Aorta (tissue), 5 donors: ENCODE measurements at places on chromosomes 3 and 15. TPM values are rescaled to one million over a fixed set of nuclear protein-coding genes. Genes with fewer than 3 reads are reported as not detected.

GRCh38 chr3:72318504-72319193 lies 529.6 kb downstream of the SHQ1 start:
- H3K27ac ChIP-seq: no peak overlapping the region
- H3K27me3 ChIP-seq: no peaks in the 10 kb centered on the region
- H3K36me3 ChIP-seq: no peaks in the 10 kb centered on the region
- no peak overlapping the region for H3K4me3 ChIP-seq
- no peaks in the 10 kb centered on the region for H3K4me1 ChIP-seq
- no peak for DNase-seq

GRCh38 chr15:77145370-77145769 lies 74.5 kb upstream of the TSPAN3 start:
- no peak for DNase-seq
- no peaks in the 10 kb centered on the region for H3K27me3 ChIP-seq
- H3K27ac ChIP-seq: no peak overlapping the region

DNA sequence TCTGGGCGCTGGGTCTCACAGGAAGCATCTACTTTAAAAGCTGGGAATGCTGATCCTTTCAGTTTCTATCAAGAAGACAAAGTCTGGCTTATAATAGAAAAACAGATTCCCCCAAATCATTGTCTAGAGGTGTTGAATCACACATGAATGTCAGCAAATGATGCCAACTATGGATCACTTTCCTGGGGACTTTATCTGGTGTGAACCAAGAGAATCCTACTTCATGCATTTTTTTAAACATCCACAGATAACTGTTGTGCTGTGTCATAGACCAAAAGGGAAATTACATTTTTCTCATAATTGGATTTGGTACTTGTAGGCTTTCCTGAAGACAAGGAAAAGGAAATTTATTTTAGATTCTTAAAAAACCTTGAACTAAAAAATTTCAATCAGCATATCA lies 132.7 kb downstream of the CD47 start:
- no peaks in the 10 kb centered on the region for H3K27me3 ChIP-seq
- no peak for DNase-seq
- no peak overlapping the region for H3K4me3 ChIP-seq
- H3K4me1 ChIP-seq: peaks cover 2% of the 10 kb centered on the region

DNA sequence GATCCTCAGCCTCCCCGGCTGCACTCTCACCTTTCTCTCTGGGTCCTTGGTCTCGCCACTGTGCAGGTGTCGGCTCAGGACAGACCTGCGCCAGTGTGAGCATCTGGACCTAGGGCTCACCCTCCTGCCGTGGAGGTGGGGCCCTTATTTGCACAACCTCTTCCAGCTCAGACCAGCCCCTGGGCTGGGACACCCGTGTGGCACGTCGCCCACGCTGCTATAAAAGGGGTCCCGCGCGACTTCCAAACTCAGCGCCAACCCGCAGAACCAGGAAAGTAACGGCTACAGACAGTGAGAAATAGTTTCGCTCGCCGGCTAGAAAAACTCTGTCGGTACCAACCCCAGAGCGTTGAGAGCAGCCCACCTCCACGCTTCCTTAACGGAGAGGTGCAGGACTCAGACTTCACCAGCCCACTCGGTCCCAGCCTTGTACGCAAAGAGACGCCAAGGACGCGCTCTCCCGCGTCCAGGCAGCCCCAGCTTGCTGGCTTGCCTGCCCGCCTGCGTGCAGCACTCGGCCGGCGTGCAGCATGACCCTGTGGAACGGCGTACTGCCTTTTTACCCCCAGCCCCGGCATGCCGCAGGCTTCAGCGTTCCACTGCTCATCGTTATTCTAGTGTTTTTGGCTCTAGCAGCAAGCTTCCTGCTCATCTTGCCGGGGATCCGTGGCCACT lies at the start of the genes DUOX2 and DUOXA2:
DUOX2 (minus strand) TSS at position 97 of the 675 bp plus-strand sequence. CDS start 761 bp downstream, outside the sequence.
DUOXA2 (plus strand) TSS at position 251 of the 675 bp plus-strand sequence; CDS start at position 531, 280 bp downstream.
- H3K4me1 ChIP-seq: no peaks in the 10 kb centered on the region
- no peak within 1 kb of the TSS for H3K4me3 ChIP-seq
- H3K27ac ChIP-seq: no peak within 1 kb of the TSS
- H3K36me3 ChIP-seq: no peaks in the 10 kb centered on the region
- DNase-seq: no peak

DNA sequence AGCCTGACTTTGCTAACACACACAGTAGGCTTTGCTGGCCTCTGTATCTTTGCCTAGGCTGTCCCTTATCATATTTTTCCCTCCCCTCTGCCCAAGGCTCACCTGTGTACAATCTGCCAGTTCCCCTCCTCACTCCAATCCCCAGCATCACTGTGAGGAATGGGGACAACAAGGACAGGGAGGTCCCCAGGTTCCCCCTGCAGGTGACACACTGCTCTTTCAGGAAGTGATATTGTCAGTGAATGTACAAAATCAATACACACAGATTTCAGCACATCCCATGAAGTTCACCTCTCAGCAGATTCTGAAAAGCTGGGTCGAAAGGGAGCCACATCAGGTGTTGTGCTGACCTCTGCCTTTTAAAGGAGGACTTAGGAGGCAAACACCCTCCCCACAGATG lies 177.5 kb downstream of the RAB11A start:
- H3K4me3 ChIP-seq: no peak overlapping the region
- DNase-seq: no peak
- no peaks in the 10 kb centered on the region for H3K36me3 ChIP-seq
- H3K27me3 ChIP-seq: no peaks in the 10 kb centered on the region
- H3K27ac ChIP-seq: no peak overlapping the region

DNA sequence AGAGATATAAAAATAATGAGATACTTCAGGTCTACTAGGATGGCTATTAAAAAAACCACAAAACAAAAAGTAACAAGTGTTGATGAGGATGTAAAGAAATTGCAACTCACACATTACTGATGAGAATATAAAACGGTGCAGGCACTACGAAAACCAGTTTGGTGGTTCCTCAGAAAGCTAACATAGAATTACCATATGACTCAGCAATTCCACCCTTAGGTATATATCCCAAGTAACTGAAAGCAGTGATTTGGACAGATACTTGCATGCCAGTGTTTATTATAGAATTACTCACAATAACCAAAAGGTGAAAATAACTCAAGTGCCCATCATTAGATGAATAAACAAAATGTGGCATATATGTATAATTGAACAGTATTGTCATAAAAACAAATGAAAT lies 87.5 kb upstream of the MELTF start:
- no peaks in the 10 kb centered on the region for H3K4me1 ChIP-seq
- no peak overlapping the region for H3K4me3 ChIP-seq
- H3K27me3 ChIP-seq: no peaks in the 10 kb centered on the region
- H3K27ac ChIP-seq: no peak overlapping the region

DNA sequence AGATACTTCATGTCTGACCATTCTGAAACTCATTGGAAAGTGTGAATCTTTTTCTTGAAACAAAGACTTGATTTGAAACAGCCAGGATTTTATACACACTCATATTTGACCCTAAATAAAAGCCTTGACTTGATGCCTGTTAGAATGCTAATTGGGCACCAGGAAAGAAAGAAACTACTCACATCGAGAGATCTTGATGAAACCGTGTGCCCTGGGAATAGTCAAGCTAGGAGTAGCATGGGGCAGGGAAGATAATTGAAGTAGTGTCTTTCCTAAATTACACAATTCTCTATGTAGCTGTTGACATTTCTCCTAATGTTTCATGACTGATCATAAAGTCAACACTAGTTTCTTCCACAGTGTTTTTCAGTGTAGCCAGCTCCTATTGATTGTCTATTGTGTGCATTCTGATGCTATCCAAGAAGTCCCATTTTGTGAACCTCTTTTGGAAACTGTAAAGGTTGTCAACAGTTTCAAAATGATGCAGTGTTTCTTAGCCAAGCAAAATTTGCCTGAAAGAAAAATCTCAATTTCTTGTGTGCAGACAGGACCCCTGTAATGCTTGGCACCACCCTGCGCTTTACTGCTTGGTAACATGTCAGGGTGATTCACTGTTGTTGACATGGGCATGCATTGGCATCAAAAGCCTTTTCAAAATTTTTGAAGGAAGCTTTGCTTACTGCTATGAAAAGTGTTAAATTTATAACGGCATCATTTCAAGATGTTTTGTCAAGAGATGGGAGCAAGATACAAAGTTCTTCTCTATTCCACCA lies 52.5 kb upstream of the OTOL1 start:
- no peak overlapping the region for H3K4me3 ChIP-seq
- H3K27me3 ChIP-seq: no peaks in the 10 kb centered on the region
- DNase-seq: no peak
- H3K36me3 ChIP-seq: no peaks in the 10 kb centered on the region

DNA sequence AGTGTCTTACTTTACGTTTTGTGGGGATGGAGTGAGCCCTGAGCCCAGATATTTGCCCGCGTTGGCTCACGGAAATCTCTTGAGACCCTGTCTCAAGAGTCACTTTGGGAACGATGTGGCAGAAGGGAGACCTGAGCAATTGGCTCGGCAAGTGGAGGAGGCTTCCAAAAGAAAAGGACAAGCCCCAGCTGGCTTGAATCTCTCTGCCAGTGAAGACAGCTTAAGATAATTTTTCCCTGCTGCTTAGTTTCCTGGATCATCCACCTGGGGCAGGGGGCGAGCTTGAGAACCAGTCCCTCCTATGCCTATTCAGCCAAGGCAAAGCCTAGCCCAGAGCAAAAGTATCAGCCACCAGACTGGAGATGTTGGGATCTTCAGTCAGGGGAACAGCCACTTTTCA lies 708 bp downstream of the SEC22A start:
- no peak for DNase-seq
- no peak overlapping the region for H3K27ac ChIP-seq
- H3K4me3 ChIP-seq: peak overlapping the region; percentile 91
- no peaks in the 10 kb centered on the region for H3K27me3 ChIP-seq

- peak within 1 kb of the TSS; percentile 41 for H3K27ac ChIP-seq
- H3K4me3 ChIP-seq: peak within 1 kb of the TSS; percentile 60
- no peaks in the 10 kb centered on the region for H3K4me1 ChIP-seq
- no peaks in the 10 kb centered on the region for H3K27me3 ChIP-seq
- DNase-seq: peak; percentile 79
- no peaks in the 10 kb centered on the region for H3K36me3 ChIP-seq
Observed at GRCh38 chr3:51974963-51975851, at the start of gene ABHD14A. Gene ABHD14A, plus strand, starts transcription at chr3:51975064. Its CDS starts 72 bp downstream, at chr3:51975136.

The CTDSPL gene
- 48.0 TPM for total RNA-seq

The CRYGS gene
- 7.5 TPM for total RNA-seq

The P3H2 gene
- total RNA-seq: 23.9 TPM

The SAMD7 gene
- total RNA-seq: not detected

The CFAP100 gene
- total RNA-seq: not detected

The SPATA12 gene
- not detected for total RNA-seq
